ENCODE measurements at places on chromosomes 1 and 21. TPM values are rescaled to one million over a fixed set of nuclear protein-coding genes. Genes with fewer than 3 reads are reported as not detected.
A peak's percentile ranks its signal among the peaks of the same experiment; 100 is the strongest.

GRCh38 chr1:180252638-180253536 lies 22.8 kb downstream of the LHX4 start:
- DNase-seq: peak; percentile 70

DNA sequence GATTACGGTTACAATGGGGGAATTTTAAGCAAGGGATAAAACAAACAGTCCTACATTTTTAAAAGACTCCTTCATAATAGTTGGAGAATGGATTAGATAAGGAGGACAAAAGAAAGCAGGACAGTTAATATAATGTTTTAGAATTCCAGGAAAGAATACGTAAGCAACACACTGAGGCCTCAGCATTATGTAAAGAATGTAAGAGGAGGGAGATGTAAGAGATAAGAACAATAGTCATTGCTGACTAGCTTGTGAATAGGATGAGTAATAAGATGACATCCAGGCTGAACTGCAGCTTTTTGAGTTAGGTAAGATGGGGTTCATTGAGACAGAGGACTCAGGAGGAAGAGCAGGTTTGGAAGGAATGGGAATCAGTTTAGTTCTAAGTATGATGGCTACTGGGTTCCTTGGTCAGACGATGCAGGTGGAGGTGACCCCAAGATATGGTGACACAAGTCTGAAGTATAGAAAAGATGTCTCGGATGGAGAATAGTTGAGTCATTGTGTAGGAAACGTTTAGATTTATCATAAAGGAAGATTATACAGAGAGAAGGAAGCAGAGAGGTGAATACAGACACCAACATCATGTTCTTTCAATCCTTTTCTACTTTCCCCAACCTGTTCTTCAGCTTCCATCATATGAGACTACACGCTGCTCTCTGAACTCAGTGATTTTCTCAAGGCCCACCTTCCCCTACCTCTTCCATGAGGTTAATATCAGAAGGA lies 372.8 kb downstream of the PTBP2 start:
- no peak for DNase-seq

DNA sequence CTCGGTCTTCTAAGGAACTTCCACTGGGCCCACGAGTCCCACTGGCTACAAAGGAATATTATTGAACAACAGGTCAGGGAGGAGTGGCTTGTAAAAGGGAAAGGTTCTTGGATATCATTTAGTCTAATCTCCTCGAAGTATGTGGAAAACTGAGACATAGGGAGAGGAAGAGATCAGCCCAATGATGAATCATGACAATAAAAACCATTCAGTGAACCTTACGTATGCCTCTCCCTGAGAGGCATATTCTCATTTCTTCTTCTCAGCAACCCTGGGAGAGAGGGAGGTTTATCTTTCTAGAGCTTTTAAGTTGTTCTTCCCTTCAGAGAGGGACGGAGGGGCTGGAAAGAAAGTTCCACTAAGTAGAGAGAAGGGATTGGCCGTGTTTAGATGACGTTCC lies 5.3 kb upstream of the MOB3C start:
- DNase-seq: no peak

DNA sequence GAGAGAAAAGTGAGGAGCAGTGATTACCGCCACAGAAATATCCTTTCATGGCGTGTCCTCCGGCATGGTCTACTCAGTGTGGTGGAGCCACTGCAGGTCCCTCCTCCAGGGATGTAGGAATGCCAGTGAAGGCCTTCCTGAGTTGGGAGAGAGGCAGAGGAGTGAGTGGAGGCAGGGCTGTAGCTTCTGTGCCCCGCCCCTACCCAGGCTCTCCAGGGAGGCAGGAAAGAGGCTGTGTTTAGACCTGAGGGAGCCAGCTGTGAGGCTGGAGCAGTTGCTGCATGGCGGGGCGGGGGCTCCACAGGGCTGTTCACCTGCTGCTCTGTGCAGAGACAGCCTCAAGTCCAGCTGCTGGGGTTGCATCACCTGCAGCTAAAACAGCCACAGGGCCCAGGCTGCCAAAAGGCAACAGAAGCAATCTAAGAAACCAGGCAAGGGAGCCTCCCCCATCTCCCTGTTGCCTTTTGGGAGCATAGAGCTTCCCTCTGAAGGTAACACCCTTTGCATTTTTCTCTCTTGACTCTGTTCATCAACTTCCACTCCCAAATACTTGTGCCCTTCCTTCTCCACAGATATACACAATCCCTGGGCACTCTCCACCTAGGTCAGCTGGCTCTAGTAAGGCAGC lies 801 bp upstream of the ANXA9 start:
- DNase-seq: no peak

GRCh38 chr1:101300916-101301315 lies 64.1 kb downstream of the S1PR1 start:
- no peak for DNase-seq

GRCh38 chr1:92362970-92363369 lies 64.1 kb downstream of the RPAP2 start:
- no peak for DNase-seq

DNA sequence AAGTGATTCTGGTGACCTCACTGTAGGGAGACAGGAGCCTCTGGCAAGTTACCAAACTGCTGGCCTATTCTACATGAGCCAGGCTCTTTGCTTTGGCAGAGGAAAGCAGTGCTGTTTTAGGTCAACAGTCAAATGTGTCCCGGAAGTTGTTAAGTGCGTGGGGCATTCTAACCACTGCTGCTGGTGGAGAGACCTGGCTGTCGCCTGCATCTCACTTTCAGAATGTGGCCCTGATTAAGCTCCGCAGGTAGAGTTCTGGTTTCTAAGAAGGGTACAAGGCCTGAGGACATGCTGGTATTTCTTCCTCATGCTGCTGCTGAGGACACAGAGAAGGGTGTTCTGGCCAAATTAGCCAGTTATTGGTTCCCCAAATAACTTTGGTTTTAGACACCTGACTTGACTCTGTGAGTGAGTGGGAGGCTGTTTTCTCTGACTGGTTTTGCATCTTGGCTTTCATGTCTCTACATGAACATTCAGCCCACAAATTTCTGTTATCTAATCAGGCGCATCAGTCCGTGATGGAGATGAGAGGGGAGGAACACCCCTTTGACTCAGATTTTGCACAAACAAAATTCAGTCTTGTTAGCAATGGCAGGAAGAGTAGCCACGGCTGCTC lies 120.8 kb downstream of the LMO4 start:
- DNase-seq: peak; percentile 38

GRCh38 chr1:178664278-178664677 lies 60.8 kb upstream of the RALGPS2 start:
- DNase-seq: no peak

- DNase-seq: no peak
Measured at GRCh38 chr1:116826818-116827606, 72.8 kb downstream of the CD2 start.

DNA sequence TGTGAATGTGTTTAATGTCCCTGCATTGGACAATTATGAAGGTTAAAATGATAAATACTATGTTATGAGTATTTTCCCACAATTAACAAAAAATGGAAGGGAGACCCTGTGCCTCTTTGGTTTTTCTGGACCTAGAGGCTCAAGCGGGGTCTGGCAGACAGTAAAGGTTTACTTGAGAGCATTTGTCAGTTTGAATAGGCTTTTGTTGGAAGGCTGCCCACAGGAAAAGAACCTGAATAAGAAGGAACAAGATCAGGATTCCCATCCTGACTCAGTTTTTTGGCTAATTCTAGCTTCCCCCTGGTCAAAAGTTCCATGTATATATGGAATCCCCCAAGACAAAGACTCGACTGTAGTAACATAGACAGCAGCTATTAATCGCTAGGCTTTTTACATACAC lies 150.9 kb upstream of the JUN start:
- DNase-seq: no peak

DNA sequence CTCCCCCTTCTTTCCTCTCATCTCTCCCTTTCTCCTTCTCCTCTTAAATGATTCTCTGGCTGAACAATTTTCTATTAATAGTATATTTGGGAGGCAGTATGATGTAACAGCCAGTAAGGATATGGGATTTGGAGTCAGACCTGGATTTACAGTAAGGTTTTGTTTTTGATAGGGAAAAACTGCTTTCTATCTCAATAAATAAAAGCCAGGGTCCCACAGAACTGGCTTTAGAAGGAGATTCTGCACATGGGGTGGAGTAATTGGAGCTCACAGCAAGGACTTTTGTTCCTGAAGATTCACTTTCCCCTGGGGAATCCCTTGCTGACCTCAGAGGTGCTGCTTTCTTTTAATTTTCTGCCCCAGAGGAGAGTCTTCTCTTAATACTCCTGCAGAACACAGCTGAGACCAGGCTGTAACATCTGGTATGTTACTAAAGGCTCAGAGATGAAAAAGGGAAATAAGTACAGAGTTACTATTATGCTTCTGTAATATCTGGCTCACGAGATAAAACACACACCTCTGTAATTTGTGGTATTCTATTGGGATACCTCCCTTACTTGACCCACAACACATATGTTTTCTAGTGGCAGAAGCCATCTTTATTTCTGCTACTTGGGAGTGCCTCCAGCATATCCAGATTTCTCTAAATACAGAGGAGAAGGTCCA lies 13.4 kb downstream of the EPB41 start:
- no peak for DNase-seq

DNA sequence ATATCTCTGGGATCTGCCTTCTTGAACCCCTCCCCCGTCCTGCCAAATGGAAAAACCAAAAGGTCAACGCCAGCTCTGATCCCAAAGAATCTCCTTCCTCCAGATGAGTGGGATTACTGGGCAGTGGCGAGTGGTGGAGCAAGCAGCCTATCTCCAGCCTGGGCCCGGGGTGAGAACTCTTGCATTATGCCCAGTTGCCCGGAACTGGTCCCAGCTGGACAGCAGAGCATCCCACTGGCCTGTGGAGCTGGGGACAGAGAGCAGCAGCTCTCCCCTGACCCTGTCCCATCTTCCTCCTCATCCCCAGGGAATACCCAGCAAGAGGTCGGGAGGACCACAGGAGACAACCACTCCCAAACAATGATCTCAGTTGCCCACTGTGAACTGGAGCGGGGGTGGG lies 130.5 kb downstream of the TMEM53 start:
- no peak for DNase-seq

DNA sequence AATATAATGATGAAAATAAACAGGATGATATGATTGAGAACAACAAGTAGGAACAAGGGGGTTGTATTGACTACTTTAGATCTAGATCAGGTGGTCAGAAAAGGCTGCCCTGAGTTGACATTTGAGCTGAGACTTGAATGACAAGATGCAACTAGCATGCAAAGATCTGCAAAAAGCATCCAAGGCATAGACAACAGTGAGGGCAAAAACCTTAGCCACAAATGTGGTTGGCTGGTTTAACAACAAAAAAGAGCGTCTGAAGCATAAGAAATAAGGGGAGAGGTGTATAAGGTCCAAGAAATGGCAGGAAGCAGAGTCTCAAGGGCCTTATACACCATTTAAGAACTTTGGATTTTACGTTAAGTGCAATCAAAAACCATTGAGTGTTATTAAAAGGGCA lies 3.2 kb downstream of the RAB3GAP2 start:
- no peak for DNase-seq

DNA sequence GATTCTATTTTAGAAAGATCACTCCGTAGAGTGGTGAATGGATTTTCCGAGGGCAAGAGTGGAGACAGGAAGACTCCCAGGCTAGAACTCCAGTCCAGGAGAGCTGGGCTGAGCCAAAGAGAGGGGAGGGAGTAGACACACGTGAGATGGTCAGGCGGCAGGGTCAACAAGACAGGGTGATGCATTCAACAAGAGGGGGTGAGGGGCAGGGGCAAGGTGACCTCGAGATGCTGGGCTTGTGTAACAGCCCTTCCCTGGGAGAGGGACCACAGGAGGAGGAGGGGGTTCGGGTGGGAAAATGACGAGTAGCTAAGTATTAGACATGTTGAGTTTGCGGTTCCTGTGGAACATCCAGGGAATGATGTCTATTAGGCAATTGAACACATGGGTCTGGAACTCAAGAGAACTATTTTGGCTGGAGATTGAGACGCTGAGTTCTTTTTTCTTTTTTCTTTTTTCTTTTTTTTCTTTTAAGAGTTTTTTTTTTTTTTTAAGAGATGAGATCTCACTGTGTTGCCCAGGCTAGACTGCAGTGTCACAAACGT lies 13.3 kb downstream of the RSPO1 start:
- DNase-seq: no peak

GRCh38 chr1:34278211-34278610 lies 101.5 kb downstream of the C1orf94 start:
- no peak for DNase-seq

DNA sequence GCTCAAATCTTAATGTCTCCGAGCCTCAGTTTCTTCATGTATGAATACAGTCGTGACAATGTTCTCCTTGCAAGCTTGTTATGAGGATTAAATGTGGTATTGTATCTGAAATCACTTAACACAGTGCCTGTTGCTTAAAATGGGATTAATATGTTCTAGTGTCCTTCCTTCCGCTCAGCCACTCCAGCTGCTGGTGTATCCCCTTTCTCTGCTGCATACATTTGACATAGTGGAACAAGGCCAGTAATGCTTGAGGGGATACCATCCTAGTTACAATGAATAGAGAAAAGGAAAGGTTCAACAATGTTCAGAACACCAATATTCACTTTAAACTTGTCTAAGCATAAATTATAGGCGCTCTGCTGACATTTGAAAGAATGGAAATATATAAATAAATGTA lies 64.0 kb downstream of the PROX1 start:
- DNase-seq: no peak

DNA sequence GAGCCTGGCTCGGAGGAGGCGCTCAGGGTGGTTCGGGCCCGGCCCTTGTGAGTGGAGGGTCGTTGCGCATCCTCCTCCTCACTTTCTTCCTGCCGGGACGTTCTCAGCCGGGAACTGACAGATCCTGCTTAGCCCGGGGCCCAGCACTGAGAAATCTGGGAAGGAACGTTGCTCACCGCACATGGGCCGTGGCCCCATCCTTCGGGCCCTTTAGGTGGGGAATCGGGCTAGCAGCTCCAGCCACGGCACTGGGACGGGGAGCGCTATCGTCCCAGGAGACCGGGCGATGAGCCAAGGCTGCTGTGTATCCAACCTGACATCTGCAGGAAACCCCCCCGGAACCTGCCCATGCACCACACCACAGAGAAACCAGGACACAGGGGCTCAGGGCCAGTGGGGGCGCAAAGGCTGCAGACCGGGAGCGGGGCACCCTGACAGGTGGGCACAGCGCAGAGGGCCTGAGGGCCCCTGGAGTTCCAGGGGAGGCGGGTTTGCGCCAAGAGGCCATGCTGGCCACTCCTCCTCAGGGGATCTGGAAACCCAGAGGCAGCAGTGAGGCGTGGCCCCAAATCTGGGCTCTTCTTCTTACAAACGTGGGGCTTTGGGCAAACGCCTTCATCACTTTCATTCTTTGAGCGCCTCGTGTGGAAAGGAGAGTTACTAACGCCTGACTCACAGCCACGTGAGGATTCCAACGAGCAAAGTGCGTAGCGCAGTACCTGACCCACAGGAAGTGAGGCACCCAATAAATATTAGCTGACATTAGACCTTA lies at the start of gene SH2D5:
SH2D5 (minus strand) TSS at position 116 of the 772 bp plus-strand sequence. CDS start 4,659 bp downstream, outside the sequence.
- DNase-seq: peak; percentile 93

- DNase-seq: peak; percentile 78
Measured at GRCh38 chr1:110634455-110635311, 28.5 kb upstream of the KCNA2 start.

- no peak for DNase-seq
Measured at GRCh38 chr1:42043811-42044210, 109.4 kb upstream of the GUCA2B start.

- DNase-seq: no peak
Measured at GRCh38 chr1:53398091-53398490, 61.1 kb upstream of the DMRTB1 start.

The PTGS2 gene
- polyA plus RNA-seq: 1.1 TPM

The E2F2 gene
- polyA plus RNA-seq: 0.35 TPM

The TSPAN1 gene
- polyA plus RNA-seq: 8.2 TPM

The ZNF678 gene
- polyA plus RNA-seq: 5.5 TPM

The CZIB gene
- 60.2 TPM for polyA plus RNA-seq

The ZSCAN20 gene
- polyA plus RNA-seq: 1.8 TPM

The OLIG2 gene
- 0.16 TPM for polyA plus RNA-seq

The ZNF593OS gene
- not detected for polyA plus RNA-seq

Measured in adrenal gland (tissue), 19 donors.